ENCODE measurements at places on chromosomes 7 and 10.

GRCh38 chr10:67668448-67668847 is 27.5 kb downstream of the CTNNA3 start:
- DNase-seq, result no peak

DNA sequence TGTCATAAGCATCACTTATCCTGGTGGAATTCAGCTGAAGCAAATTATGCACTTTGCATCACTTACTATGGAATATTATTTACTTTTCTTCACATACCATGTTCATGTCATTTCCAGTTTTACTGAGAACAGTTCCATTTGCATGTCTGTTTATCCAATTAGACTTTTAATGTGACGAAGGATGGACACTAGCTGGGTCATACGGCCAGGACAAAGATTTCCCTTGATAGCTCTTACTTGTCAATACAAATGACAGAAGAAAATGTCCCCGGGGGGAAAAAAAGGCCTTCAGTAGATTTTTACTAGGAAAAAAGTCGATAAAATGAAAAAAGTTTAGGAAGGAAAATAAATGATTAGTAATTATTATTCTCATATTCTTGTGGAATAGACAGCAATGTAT is 106.6 kb downstream of the RAPGEF5 start:
- no peak for DNase-seq

DNA sequence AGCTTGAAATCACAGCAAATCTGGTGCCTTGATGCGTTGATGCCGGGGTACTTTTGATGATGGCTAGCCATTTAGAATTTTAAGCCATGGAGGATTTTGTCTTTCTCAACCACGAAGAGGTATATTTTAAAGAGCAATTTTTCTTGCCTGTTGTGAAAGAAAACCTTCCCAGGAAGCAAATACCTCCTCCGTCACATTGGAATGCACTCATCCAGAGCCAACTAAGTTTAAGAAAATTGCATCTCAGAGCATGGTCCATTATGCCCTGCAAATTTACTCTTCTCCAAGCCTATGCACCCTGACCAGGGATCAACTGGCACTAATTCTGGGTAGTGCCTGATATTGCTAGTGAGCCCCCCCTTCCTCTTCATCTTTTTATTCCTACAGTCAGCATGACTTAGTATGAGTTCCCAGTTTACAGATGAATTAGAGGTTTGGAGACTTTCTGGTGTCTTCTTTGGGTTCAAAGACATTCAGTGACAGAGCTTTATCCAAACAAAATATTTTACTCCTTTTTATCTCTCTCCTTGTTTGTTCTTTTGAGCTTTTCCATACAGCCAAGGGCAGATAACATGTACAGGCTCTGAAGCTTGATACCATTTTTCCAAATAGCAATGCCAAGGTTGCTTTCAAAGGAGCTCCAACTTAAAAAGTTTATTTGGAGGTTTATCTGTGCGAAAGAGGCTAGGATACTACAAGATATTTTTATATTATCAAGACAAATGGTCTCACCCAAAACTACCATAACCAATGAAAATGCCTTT is 56.6 kb upstream of the ANK3 start:
- DNase-seq, result no peak

DNA sequence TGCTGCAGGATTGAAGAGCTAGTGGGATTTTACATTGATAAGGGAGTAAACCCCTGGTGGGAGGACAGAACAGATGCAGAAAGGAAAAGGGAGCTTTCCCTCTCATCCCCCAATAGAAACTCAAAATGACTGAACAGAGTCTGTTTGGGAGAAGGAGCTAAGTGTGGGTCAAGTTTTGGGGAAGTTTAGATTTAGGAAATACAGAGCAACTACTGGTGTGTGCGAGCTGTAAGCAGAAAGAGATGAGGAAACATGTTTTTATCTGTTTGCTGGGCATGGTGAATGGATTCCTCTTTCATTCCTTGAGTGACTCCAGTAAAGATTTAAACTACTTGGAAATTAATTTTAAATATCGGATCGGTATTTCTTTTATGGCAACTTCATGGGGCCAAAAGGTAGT is 132.7 kb downstream of the AOAH start:
- DNase-seq, result no peak

- no peak for DNase-seq
These were observed 293.4 kb downstream of the PLXDC2 start for GRCh38 chr10:20109613-20110012.

DNA sequence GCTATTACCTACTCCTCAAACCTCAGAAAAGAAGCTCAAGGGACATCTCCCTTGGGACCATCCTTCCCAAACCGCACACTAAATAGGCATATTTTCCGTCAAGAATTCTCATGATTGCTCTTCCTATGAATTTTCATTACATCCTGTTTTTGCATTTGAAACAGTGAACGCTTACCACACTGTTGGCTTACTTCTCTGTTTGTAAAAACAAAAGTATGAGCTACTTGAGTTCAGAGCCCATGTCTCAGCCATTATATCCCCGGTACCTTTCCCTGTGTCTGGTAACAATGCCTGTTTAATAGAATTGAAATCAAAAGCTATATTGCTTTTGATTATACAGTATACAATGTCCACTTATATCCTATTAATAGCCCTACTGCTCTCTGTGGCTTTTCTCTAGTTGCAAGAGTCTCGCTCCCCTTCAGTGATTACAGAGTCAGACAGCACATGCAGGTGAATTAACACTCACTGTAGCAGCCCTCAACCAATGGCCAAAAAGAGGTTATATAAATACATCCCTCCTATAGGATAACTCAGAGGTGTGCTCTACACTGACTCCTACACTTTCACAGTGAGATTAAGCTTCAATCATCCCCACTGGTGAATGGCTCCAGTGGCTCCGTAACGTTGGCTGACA is 264.4 kb downstream of the SORCS1 start:
- DNase-seq, result no peak

DNA sequence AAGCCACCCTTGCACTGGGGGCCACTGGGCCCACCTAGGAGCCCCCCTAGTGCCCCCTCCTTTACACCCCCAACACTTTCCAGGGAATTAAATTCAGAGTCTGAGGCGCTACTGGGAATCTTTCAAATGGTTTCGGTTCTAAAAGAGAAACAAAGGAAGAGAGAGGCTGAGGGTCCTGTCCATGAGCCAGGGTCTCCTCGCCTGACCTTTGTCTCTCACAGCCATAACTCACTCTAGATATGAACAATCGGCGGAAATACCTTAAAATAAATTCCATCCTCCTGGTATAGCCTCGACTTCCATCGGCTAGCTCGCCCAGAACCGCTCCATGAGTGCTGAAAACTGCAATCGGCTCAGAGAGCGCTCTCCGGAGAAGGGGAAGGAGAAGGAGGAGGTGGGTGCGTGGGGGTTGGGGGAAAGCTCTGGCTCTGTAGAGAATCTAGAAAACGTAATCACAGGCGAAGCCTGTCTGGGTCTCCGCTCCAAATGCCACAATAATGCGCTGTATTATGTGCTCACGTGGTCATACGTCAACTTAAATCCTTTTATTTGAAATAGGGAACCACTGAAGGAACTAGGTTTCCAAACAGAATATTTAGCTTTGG is 12.6 kb downstream of the HOXA4 start:
- no peak for DNase-seq

DNA sequence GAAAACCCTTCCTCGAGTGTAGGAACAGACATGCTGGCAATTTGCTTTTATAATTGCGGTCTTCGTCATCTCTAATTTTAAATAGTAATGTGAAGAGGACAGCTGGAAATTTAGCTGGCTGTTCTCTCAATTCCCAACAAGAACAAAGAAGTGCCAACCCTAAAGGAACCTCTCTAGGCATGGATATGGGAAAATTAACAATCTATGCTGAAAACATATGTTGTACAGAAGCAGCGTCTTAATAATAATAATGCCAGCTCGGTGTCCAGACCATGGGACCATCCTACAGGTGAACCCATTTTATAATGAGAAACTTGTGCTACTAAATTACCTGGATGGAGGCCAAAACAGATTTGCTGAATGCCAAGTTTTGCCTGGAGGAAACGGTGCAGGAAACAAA is 641.4 kb upstream of the MGMT start:
- no peak for DNase-seq

DNA sequence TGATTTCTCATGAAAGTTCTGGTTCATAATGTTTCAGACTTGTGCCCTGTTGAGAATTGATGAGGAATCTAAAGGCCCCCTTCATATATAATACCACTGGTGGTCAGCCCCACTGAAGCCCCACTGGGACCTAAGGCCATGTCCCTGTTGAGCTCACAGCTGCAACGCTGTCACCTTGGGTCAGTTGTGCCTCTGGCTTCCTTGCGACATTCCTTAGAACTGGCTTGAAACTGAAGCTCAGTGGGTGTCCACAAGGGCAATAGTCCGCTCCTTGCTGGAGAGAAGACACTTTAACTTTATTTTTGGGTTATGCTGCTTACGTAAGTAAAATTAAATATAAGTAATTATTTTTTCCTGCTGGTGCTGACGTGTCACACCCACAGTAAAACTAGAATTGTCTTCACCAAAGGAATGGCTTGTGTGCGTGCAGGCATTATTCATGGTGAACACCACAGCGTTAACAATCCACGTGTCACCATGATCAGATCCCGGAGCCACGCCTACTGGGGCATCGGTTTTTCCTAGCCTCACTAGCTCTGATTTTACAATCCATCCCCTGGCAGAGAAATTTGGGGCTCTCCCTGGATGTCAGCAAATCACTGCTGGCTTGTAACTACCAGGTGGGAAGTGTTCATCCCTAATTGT is 66.5 kb downstream of the BICC1 start:
- DNase-seq, result no peak

DNA sequence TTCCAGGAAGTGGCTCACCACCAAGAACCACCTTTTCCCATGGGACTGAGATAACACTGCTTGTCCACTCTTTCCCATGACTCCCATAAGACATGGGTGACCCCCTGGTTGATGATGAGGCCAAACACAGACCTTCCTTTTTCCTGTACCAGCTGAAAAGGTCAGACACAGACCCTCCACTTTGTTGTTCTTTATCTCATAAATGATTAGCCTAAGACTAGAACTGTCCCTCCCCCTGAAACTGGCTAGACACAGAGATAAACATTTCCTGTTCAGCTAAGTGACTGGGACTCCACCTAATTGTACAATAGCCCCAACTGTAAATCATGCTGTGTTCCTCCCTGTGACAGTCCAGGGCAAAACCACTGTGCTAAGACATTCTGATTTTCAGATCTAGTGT is 8.2 kb upstream of the NRG3 start:
- no peak for DNase-seq
